ENCODE measurements at places on chromosomes 16 and 17. TPM values are rescaled to one million over a fixed set of nuclear protein-coding genes. Genes with fewer than 3 reads are reported as not detected.

DNA sequence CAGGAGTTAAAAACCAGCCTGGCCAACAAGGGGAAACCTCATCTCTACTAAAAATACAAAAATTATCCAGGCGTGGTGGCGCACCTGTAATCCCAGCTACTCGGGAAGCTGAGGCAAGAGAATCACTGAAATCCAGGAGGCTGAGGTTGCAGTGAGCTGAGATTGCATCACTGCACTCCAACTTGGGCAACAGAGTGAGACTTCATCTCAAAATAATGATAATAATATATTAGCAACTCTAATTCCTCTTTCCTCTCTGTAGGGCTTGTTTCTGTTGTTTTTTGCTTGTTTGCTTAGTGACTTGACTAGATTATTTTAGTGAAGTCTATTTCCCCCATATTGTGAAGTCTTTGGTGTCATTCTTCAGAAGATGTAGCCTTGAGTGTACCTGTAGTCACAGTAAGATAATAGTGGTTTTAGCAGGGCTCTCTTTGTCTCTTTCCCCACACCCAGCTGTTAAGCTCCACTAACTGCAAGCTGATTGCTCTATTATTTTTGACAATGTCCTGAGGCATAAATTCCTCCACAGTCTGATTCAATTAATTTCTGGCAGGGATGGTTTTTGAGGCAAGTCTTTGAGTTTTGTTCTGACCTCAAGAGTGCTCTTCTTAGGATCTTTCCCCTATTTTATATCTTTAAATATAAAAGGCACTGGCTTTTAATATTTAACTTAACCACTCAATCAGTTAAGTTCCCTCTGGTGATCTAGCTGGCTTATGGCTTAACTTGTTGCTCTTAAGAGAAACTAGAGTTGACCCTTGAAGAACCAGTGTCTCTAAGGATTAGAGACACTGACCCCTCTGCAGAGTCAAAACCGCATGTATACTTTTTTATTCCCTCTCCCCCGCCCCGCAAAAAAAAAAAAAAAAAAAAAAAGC lies 18.6 kb upstream of the TNFSF12 start:
- DNase-seq: no peak

FMNL1 gene
- 2.0 TPM for polyA plus RNA-seq

IL17C gene
- polyA plus RNA-seq: not detected

- no peak for DNase-seq
Observed at GRCh38 chr17:8155996-8156245, 3.7 kb upstream of the PER1 start.

ZDHHC7 gene
- polyA plus RNA-seq: 111 TPM

DNA sequence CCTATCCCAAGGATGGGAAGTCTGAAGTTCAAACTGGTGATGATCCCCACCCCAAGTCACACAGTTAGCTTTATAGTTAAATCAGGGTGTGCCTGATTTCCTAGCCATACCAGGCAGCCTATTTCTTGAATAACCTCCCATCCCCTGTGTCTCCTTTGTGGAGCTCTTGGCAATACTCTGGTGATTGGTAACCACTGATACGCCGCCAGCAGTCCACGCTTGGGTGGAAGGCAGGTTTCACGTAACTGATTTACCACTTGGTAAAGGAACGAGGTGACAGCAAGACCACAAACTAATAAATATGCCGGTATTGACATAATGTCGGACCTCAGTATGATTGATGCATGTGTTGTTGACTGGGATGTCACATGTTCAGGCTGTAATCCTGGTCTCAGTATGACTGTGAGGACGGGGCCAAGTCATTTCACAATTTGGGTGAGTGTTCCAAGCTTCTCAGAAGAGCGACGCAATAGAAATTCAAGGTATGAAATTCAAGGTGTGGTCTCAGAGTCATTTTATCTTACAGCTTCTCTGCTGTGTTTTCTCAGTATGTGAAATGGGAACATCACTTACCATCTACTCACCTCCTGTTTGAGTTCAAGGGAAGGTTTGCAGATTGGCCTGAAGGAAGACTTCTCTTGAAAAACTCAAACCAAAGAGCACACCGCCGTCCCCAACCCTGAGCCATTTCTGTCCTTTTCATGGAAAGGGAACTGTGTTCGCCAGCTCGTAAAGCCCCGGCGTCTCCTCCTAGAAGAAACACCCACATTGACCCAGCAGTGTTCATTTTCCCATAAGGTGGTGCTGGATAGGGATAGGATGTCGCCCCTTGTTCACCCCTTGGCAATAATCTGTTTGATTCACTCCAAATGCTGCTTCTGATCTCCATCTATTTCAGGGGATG lies 678.9 kb downstream of the WWOX start:
- no peak for DNase-seq

ABCA8 gene
- polyA plus RNA-seq: 0.45 TPM

CDH8 gene
- polyA plus RNA-seq: 0.13 TPM

KLHL10 gene
- polyA plus RNA-seq: 0.15 TPM

AIPL1 gene
- not detected for polyA plus RNA-seq

DNA sequence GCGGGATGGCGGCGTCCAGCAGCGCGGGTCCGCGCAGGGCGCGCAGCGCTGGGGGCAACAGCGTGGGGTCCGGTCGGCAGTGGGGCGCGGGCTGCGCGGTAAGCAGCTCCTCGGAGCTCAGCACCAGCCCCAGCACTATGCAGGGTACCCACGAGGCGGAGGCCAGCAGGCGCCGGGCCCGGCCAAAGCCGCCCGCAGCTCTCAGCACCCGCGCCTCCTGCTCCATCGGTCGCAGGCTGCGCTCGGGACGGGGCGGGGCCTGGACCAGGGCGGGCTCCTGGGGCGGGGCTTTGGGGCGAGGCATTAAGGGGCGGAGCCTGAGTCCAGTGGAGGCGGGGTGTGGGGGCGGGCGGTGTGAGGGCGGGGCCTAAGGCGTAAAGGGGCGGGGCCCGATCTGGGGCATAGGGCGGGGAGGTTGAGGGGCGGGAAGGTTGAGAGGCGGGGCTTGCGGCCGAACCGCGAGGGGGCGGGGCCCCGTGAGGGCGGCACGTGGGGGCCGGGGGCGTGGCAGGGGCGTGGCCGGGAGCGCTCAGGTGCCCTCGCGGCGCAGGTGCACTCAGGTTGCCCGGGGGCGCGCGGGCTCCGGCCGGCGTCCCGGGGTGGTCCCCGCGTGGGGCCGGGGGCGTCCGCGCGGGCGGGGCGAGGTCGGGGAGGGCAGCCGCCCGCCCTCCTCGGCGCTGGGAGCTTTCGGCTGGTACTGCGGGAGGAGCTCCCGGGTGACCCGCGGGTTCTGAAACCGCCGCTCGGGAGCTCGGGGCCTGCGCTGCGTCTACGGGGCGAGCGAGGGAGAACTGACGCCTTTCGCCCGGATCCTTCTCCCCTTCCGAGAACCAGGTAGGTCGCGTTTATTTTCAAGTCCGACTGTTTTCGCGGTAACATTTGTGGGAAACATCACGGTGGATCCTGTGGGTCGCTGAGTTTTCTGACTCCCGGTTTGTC lies 1.4 kb upstream of the SLC22A31 start:
- DNase-seq: no peak

GRCh38 chr17:36524428-36524876 lies 10.2 kb downstream of the MYO19 start:
- DNase-seq: no peak

DNA sequence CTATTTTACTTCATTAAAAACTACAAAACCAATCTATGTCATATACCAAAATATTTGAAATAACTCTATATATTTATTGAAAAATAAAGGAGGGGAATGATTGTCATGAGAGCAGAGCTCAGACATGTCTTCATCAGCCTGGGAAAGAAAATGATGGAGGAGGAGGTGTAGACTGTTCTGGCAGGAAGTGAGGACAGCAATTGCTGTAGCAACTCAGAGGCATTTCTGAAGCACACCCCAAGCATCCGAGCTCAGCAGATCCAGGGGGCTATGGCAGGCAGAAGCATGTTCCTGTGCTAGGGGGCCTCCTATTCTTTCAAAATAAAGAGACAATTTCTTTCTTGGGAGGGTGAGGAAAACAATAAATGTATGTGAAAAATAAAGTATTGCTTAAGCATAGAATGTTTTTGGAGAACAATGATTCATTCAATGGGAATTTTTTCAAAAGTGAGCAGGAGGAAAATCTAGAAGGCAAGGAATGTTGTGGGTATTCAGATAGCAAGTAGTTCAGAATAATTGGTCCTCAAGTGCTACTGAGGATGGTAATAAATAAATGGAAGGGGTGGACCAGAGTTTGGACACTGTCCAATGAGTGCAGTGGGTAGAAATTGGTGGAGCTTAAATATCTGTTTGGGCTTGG lies 383.4 kb downstream of the CDH11 start:
- DNase-seq: peak; percentile 37

GRCh38 chr17:56114469-56114868 lies 38.8 kb upstream of the ANKFN1 start:
- no peak for DNase-seq

DNA sequence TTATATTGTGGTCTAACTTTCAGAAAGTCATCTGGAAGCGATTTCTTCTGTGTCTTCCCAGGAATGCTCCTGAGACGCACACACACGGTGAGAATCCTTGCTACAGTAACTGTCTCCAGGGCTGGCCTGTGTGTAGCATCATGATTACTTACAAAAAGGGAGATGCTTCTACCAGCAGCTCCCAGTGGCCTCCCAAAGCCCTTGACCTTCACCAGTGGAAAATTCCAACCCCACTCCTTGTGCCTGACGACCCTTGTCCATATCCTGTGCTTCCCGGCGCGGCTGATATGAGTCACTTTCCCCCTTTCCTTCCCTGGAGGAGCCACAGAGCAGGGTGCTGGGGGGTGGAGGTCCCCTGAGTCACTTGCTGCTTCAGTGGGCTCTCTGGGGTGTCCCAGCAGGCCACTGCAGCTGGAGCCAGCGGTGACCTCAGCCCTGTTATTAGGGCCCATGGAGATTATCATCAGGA lies 22.1 kb upstream of the NAT9 start:
- peak; percentile 21 for DNase-seq

DNA sequence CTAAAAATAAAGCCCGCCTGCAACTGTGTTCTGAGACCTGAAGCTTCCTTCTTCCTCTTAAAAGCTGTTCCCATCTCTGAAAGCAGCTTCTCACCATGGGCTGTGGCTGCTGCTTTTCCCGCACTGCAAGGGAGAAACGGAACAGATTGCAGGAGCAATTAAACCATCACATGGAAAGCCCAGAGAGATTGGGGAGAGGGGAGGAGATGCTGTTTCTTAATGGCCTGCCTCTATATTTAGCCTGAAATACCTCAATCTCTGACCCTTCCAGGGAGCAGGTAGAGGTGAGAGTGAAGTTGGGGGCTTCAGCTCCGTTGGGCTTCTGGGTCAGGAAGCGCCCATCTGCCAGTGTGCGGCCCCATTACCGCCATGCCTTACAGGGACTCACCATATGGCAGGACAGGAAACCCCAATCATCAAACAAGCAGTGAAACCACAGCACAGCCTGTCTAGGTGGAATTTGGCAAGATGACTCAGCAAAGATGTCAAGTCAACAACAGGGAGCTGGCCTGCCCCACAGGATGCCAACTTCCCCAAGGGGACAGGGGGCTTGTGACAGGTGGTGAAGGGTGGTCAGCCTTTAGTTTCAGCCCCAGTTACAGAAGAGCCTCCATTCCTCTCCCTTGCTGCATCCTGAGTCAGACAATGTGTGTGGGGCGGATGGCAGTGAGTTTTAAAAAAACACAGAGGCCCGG lies 286.6 kb upstream of the CCL2 start:
- DNase-seq: no peak

- DNase-seq: peak; percentile 87
Observed at GRCh38 chr17:18038861-18039534, at the start of the genes ATPAF2 and GID4. Gene ATPAF2, minus strand, starts transcription at chr17:18039168. Its CDS starts 155 bp downstream, at chr17:18039013. Gene GID4, plus strand, starts transcription at chr17:18039408. Its CDS starts 57 bp downstream, at chr17:18039465.

CCT6B gene
- 2.8 TPM for polyA plus RNA-seq
